GM23338 (cell line): ENCODE measurements at places on chromosomes 6 and 20.
A peak's percentile ranks its signal among the peaks of the same experiment; 100 is the strongest.

DNA sequence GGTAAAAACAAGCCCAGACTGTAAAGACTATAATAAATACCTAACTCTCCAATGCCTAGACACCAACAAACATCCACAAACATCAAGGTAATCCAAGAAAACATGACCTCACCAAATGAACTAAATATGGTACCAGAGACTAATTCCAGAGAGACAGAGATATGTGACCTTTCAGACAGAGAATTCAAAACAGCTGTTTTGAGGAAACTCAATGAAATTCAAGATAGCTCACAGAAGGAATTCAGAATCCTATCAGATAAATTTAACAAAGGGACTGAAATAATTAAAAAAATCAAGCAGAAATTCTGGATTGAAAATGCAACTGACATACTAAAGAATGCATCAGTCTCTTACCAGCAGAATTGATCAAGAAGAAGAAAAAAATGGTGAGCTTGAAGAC lies 26.6 kb downstream of the NCOA6 start:
- DNase-seq = no peak

DNA sequence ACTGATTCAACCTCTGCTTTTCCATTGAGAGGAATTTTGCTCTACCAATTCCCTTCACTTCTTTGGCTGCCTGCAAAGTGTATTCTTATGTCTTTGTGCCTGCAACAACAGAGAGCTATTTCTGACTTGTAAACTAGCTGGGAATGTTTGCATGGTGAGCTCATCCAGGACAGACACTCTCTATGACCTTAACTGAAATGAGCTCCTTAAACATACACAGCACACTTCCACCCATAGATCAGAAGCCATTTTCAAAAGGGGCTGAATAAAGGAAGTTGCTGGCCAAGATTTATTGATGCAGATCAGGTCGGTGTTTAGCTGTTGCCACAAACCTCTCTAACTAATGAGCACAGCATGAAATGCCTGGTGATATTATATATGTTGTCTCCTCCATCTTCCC lies 377.7 kb downstream of the BTBD9 start:
- peak; percentile 57 for DNase-seq

GRCh38 chr6:8057793-8058192 lies 6.4 kb downstream of the BLOC1S5 start:
- DNase-seq = no peak

- no peak for DNase-seq
Measured at GRCh38 chr6:8392569-8392968, 42.8 kb downstream of the SLC35B3 start.

- no peak for DNase-seq
Measured at GRCh38 chr6:29815118-29815750, 12.4 kb upstream of the HLA-G start.

GRCh38 chr6:26273673-26274588 lies 91.1 kb upstream of the BTN3A2 start:
- DNase-seq = no peak

- no peak for DNase-seq
Measured at GRCh38 chr6:7617801-7618764, 28.1 kb downstream of the SNRNP48 start.

- no peak for DNase-seq
Measured at GRCh38 chr20:48784273-48784641, 43.5 kb downstream of the PREX1 start.

GRCh38 chr6:76677017-76677416 lies 604.6 kb upstream of the IMPG1 start:
- no peak for DNase-seq

DNA sequence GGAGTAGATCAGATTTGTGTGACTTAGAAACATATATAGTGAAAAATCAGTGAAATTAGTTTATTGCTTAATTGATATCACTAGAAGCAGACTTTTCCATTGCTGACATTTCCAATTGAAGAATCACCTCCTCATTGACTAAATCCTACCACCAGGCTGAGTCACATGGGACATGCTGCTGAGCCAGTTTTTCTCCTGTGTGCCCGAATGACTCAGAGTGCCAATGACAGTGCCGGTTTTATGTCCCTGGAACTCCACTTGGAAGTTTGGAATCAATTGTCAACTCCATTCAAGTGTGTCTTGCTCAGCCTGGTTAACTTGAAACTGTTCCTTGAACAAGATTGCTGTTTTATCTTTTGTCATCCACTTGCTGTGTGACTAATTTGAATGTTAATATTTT lies 316.1 kb upstream of the PRDM1 start:
- DNase-seq = no peak

- DNase-seq = no peak
Measured at GRCh38 chr20:56181583-56181982, 66.9 kb upstream of the MC3R start.

GRCh38 chr6:145954985-145955384 lies 9.2 kb downstream of the SHPRH start:
- no peak for DNase-seq

GRCh38 chr6:7730784-7731227 lies 4.9 kb downstream of the BMP6 start:
- DNase-seq = no peak

- no peak for DNase-seq
Measured at GRCh38 chr6:37359039-37359438, 5.3 kb downstream of the RNF8 start.

- DNase-seq = no peak
Measured at GRCh38 chr6:15326067-15326614, 80.3 kb downstream of the JARID2 start.

DNA sequence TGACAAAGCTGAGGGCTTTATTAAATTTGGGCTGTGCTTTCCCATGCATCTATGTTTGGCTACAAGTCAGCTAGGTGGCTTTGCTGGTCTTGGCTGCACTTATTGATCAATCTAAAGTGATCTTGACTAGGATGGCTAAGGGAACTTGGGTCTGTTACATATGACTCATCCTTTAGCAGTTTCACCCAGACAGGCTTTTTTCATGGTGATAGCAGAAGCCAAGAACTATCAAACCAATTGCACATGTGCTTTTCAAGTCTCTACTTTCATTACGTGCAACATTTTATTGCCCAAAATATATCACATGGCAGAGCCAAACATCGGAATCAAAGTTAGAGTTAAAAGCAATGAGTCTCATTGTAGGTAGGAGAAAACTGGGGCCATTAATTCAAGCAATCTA lies 626.3 kb downstream of the TENT5A start:
- DNase-seq = no peak

DNA sequence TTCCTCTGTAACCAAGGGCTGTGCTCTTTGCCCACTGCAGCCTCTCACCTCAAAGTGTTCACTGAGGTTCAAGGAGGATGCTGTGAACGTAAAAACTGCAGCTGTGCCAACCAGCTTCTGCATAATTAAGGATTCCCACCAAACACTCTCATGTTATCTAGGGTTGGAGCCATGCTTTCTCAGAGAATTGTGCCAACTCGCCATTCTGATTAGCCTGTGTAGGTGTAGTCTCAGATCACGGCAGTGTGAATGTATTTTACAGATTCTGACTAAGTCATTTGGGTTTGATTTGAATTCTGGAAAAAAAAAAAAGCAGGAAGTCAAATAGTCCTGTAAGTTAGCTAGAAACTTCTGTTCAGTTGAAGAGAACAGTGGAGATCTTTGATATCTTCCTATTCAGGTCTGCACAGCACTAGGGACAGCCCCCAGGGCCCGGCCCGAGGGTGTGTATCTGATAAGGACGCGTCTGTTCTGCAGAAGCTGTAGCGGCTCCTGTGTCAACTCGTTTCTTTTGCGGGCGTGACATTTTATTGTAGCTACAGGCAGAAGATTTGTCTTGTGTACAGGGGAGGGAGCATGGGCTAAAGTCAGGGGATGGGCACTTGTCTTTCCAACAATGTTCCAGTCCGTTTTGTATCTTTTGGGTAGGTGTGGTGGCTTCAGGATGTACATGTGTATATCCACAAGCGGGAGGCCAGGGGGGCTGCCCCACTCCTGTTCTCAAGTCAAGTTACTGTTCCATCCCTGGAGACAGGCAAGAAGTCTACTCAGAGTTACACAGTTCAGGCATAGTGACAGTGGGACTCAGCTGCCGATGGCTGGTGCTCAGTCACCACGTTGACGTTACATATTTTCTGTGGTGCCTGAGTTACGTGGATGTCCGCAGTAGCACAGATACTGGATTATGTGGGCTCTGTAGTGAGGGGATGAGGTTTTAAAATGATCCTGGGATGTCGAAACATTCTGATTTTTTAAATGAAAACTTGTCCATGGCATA lies 12.4 kb downstream of the IRF4 start:
- no peak for DNase-seq

- no peak for DNase-seq
Measured at GRCh38 chr6:84521511-84521910, 242.9 kb downstream of the TBX18 start.

- no peak for DNase-seq
Measured at GRCh38 chr20:25063981-25064380, 6.0 kb upstream of the ACSS1 start.

- no peak for DNase-seq
Measured at GRCh38 chr6:117668736-117669135, 6.5 kb upstream of the NUS1 start.

- DNase-seq = peak; percentile 45
Measured at GRCh38 chr6:38212579-38212978, 393.1 kb downstream of the ZFAND3 start.

- DNase-seq = no peak
Measured at GRCh38 chr6:131314838-131315237, 179.6 kb downstream of the AKAP7 start.

GRCh38 chr6:128029826-128030225 lies 129.0 kb upstream of the THEMIS start:
- DNase-seq = no peak

DNA sequence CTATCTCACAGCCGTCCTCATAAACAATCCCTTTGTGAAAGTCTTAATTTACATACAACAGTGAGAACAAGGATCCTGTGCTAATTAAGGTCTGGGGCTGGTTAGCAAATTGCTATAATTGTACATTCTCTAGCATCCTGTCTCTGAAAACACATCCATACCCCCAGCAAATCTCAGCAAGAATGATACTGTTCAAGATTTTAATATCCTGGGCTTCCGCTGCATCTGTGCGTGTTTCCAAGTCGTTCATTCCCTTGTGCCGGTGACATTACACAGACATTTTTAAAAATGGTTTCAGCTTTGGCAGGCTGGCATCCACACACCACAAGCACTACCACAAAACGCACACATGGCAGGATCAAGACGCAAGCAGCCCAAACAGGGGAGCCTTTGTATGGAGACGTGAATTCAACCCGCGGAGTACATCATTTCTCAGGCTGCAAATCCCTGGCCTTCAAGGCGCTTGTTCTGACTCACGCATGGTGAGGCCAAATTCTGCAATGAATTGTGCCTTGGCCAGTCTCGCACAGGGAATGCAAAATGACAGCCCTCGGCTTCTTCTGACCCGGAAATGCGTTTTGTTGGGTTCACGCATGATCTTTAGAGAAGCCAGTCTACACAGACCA lies 20.3 kb downstream of the ZMYND8 start:
- DNase-seq = no peak

GRCh38 chr20:62012631-62013030 lies 53.0 kb downstream of the TAF4 start:
- DNase-seq = no peak

GRCh38 chr6:36312854-36313648 lies 23.6 kb downstream of the BNIP5 start:
- DNase-seq = no peak

DNA sequence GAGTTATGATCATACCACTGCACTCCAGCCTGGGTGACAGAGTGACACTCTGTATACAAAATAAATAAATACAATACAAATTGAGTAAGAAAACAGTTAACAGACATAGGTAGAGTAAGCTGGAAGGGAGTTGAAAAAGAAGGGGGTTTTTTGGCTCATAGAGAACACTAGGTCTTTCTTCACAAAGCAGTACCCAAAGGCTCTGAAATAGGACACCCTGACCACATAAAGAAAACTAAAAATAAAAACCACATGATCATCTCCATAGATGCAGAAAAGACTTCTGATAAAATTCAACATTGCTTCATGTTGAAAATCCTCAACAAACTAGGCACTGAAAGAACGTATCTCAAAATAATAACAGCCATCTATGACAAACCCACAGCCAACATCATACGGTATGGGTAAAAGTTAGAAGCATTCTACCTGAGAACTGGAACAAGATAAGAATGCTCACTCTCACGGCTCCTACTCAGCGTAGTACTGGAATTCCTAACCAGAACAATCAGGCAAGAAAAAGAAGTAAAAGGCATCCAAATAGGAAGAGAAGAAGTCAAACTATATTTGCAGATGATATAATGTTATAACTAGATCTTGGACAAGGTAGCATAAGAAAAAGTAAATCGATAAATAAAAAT lies 48.6 kb downstream of the TOMM6 start:
- no peak for DNase-seq
